ENCODE measurements at places on chromosomes 3 and 15. TPM values are rescaled to one million over a fixed set of nuclear protein-coding genes. Genes with fewer than 3 reads are reported as not detected.

Gene ZBTB47
- polyA plus RNA-seq: 0.14 TPM

Gene STARD5
- polyA plus RNA-seq: 3.5 TPM

DNA sequence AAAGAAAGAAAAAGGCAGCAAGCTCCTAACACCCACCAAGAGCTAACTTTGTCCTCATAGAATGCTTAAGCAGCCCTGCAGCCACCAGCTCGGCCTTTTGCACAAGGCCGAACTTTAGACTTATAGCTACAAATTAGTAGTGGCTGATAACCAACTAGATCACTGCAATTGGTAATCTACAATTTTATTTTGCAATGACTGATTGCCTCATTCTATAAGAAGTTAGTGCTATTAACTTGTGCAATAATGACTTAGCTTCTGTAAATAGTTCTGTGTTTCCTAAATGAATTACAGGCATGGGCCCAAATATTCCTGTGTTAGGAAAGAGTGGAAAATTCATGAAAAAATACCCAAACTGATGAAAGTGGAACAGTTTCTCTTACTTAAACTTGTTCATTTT is 284.8 kb upstream of the CFAP20DC start:
- no peaks in the 10 kb centered on the region for H3K27me3 ChIP-seq
- H3K4me1 ChIP-seq: no peaks in the 10 kb centered on the region
- H3K36me3 ChIP-seq: no peaks in the 10 kb centered on the region
- no peak for DNase-seq
- no peak overlapping the region for H3K4me3 ChIP-seq
- H3K27ac ChIP-seq: no peak overlapping the region

- H3K4me3 ChIP-seq: no peak overlapping the region
- H3K27me3 ChIP-seq: no peaks in the 10 kb centered on the region
- H3K4me1 ChIP-seq: no peaks in the 10 kb centered on the region
- no peak for DNase-seq
- H3K27ac ChIP-seq: no peak overlapping the region
Observed at GRCh38 chr3:155946178-155946577, 75.7 kb downstream of the GMPS start.

DNA sequence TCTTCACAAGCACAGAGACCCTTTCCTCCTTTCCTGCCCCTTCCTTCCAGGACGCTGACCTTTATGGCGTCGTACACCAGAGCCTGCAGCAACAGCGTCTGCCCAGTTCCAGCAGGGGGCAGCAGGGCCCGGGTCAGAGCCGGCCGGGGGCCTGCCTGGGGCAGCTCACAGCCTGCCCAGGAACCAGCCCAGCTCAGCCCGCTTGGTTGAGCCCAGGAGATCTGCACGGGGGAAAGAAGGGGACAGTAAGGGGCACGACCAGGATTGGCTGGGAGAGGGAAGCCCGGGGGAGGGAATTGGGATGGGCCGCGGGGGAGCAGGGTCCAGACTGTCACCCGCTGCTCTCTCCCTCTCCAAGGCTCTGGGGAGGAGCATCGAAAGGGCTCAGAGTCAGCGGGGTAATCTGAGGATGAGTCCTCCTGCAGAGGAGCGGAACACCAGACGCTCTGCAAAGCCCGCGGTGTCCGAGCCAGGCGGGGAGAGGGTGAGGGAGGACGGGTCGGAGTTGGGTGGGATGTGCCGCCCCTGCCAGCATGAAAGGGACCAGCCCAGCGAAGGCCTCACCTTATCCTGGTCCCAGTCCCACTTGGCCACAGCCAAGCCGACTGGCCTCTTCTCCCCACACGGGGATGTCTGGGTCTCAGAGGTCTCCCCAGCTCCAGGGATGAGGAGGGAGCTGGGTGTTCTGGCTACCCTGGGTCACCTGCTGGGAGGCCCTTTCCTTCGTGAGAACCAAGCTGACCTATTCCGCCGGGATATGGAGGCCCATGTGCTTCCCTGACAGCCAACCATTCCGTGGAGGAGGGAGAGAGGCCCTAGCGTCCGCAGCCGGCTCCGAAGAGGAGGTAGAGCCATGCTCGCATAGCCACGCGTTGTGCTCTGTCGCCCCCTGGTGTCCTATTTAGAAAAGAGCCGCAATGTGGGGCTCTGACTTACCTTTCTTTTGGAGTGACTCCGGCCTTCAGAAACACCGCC is 7.4 kb upstream of the IGDCC3 start:
- H3K27me3 ChIP-seq: peaks cover 1% of the 10 kb centered on the region
- no peak overlapping the region for H3K4me3 ChIP-seq
- DNase-seq: no peak
- H3K27ac ChIP-seq: no peak overlapping the region
- H3K4me1 ChIP-seq: peaks cover 7% of the 10 kb centered on the region

DNA sequence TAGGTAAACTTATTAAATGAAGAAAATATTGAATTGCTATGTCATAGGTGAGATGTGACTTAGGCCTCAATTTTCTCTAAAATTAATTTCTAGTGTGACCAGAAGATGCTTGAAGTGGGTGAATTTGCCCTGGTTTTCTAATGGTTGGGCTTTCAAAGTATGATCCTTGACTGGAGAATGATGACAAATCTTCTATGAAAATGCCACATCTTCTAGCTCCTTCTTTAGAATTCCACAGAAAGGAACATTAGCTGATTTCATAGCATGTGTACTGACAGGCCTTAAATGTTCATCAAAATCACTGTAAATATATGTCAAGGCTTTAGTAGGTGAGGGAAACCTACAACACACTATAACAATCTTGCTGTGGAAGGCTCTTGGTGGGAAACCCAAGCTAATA is 8.9 kb downstream of the ABI3BP start:
- H3K27ac ChIP-seq: no peak overlapping the region
- no peaks in the 10 kb centered on the region for H3K36me3 ChIP-seq
- H3K27me3 ChIP-seq: no peaks in the 10 kb centered on the region
- no peak for DNase-seq
- H3K4me1 ChIP-seq: no peaks in the 10 kb centered on the region
